ENCODE measurements at places on chromosomes 1 and 21.
A peak's percentile ranks its signal among the peaks of the same experiment; 100 is the strongest.

GRCh38 chr1:9942399-9942938, 722 bp downstream of the LZIC start:
- DNase-seq = peak; percentile 6

GRCh38 chr1:12019858-12020509, 686 bp downstream of the MIIP start:
- DNase-seq = no peak

- no peak for DNase-seq
These were observed 53.6 kb downstream of the RPS6KC1 start for GRCh38 chr1:213104604-213105003.

- no peak for DNase-seq
These were observed 130.6 kb downstream of the HUNK start for GRCh38 chr21:32003411-32003810.

GRCh38 chr1:54490361-54491248, 57.4 kb upstream of the ACOT11 start:
- no peak for DNase-seq

DNA sequence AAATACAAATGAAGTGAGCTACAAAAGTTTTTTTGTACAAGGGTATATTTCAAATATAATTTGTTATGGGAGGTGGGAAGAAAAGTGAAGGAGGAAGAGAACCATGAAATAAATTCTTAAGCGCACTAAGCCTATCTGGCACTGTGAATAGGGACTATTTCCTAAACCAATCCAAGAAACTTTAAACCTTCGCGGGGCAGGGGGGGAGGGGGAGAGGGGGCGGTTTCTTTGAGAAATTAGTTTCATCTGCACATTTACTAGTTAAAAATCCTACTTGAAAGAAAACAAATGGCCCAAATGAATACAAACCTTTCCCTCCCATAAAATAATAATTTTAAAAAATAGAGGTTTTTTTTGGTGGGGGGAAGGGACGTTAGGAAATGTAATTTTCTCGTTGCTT, 364 bp downstream of the GOLPH3L start:
- DNase-seq = no peak

DNA sequence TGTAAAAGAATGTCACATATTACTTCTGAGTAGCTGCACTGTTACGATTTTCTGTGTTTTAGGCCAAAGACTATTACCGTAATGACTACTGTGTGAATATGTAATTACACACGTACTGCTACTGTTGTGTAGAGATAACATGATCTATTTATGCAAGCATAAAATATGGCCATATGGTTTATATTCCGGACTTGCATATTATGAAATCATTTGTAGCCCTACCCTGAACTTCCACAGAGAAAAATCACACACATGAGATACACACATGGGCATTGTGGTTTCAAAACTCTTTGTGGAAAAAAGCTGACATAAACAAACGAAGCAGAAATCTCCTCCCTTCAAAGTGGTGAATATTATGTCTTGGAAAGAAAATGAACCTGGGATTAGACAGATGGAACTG, 373.0 kb upstream of the ADAMTS5 start:
- DNase-seq = no peak

Data from Calu3 (cell line).